ENCODE measurements at places on chromosomes 1 and 21.

DNA sequence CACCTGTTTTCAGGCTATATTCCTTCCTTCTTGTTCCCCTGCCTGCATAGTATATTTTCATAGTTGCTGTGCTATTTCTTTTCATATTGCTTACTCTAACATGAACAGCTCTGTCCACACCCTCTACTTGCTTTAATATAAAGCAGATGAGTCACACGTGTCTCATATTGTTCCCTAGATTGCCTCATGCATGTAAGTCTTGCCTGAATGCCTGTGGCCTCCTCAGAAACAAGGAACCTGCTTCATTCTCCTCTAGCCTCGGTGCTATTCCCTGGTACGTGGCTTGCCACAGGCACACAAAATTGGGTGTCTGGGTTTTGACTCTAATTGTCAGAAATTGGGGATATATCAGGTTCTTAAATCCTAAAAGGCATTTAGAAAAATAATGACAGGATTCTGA is 16.5 kb upstream of the PKP1 start:
- DNase-seq, result no peak

GRCh38 chr1:38820860-38821259 is 38.7 kb downstream of the RRAGC start:
- no peak for DNase-seq

- DNase-seq, result no peak
Measured at GRCh38 chr1:99777752-99778151, 11.3 kb upstream of the FRRS1 start.

DNA sequence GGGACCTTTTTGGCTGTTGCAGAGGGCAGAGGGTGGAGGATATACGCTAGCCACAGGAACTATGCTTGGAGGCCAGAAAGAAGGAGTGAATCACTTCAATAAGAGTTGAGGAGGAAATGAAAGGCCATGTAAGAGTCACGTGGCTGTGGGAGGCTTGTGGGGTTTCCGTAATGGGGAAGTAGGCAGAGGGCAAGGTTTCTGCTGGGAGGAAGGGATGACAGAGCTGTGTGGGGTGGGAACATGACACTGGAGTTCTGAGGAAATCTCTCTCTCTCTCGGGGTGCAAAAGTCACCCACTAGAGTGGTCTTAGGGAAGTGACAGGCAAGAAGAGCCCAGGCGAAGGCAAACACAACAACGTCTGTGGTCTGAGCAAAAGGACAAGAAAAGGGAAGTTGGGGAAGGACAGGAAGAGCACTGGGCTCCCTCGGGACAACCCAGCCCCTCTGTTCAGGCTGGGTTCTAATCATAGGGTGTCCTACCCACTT is 3.9 kb upstream of the CD1C start:
- DNase-seq, result no peak

- peak; percentile 77 for DNase-seq
Measured at GRCh38 chr1:185393815-185394214, 76.8 kb upstream of the IVNS1ABP start.

DNA sequence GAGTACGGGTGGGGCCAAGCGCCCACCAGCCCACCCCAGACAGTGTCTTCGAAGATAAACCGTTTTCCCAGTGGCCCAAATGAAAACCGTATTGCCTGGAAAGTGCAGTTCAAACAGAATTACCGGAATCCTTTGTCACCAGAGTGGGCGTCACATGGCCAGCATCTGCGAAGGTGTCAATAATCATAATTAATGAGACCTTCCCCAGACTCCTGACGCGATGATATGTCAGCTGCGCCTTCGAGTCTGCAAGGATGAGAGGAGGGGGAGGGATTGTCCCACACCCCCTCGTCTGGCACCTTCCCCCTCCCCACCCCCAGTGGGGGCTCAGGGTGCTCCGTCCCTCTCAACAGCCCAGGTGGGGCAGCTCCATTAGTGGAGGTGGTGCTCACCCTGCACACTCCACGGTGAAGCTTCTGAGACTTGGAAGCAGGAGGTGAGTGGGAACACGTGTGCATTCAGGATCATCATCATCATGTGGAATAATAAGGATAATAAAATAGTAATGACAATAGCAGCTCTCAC is 215.1 kb downstream of the PTPRU start:
- no peak for DNase-seq

GRCh38 chr1:220572416-220572815 is 44.5 kb downstream of the MARK1 start:
- DNase-seq, result no peak

DNA sequence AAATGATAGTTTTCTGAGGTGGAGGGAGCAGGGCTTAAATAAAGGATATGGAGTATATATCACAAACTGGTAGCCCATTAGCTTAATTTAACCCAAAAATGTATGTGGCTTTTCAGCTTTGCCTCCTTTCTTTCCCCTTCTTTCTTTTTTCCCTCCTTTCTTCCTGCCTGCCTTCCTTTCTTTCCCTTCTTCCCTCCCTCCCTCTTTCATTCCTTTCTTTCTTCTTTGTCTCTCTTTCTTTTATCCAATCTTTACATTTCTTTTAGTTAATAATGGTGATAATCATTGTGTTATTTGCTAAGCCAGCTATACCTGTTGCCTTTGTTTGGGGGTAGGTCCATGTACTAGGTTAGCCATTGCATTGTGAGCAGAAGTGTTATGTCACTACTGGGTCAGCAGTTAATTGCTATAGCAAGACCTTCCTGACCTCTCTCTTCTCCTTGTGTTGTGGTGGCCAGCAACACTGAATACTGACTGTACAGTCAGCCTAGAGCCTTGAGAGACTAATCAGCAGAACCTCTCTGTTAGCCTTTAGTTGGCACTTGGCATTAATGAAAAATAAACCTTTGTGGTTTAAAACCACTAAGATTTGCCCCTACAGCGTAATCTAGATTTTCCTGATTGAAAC is 5.1 kb downstream of the GORAB start:
- no peak for DNase-seq

GRCh38 chr1:202200112-202200548 is 6.5 kb downstream of the LGR6 start:
- DNase-seq, result no peak

DNA sequence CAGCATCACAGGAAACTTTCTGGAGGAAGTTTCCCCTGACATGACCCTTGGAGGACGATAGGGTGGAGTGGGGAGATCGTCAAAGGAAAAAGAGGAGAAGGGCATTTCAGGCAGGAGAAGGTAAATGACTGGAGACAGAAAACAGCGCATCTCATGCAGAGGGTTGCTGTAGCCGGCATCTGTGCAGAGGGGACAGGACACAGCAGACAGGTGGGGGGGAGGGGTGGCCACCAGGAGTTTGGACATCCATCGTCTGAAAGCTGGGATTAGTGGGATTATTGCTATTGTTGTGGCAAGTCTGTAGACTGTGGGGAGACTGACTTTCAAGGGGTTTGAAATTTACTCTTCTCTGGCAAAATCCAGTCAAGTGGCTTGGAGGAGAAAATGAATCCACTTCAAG is 463.9 kb downstream of the OMA1 start:
- DNase-seq, result no peak

- DNase-seq, result no peak
Measured at GRCh38 chr1:216183007-216183406, 240.2 kb downstream of the USH2A start.

DNA sequence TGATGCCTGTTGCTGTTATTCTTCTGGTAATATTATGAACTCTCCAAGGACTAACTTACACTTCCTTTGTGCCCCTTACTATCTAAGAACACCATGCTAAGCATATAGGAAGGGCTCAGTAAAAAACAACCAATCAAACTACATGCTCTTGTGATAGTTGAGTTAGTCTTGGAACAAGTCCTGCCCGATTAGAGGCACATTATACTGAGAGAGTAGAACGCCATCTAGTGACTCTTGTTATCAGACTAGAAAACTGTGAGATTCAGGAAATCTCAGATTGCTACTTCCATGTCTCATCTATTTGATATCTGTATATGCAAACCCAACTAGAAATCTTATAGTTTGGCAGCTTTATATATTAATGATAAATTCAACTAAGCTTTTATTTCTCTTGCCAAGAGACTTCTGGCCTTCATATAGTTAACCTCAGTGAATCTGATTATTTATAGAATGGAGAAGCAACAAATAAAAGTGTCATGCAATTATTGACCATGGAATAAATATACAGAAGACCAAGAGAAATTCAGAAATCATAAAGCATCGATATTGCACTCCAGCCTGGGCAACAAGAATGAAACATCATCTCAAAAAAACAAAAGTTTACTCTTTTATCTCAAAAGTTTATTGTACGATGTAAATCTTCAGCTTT is 7.8 kb upstream of the SRRM1 start:
- peak; percentile 27 for DNase-seq

GRCh38 chr1:193545171-193545570 is 358.8 kb upstream of the B3GALT2 start:
- peak; percentile 55 for DNase-seq

GRCh38 chr1:52571783-52572182 is 18.9 kb upstream of the TUT4 start:
- DNase-seq, result no peak

DNA sequence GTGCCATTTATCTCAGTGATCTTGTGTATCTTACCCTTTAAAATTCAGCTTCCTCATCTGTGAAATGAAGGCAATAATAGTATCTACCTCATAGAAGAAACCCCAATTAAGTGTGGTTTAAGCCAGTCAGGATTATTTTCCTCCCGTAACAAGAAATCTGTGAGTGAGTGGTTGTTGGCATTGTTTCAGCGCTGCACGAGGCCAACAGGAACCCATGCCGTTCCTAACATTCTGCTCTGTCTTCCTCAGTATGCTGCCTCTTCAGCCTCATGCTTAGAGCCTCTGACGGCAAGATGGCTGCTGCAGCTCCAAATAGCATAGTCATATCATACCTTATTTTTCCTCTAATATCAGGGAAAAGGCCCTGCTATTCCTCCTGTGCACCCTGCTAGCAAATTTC is 289.7 kb downstream of the TM2D1 start:
- no peak for DNase-seq

GRCh38 chr1:246333855-246334254 is 173.2 kb downstream of the SMYD3 start:
- no peak for DNase-seq

- DNase-seq, result no peak
Measured at GRCh38 chr1:79044974-79045650, 38.6 kb upstream of the ADGRL4 start.

- DNase-seq, result no peak
Measured at GRCh38 chr1:49556676-49557234, 467.0 kb downstream of the AGBL4 start.

- DNase-seq, result peak; percentile 41
Measured at GRCh38 chr1:6962478-6962995, 177.3 kb downstream of the CAMTA1 start.

DNA sequence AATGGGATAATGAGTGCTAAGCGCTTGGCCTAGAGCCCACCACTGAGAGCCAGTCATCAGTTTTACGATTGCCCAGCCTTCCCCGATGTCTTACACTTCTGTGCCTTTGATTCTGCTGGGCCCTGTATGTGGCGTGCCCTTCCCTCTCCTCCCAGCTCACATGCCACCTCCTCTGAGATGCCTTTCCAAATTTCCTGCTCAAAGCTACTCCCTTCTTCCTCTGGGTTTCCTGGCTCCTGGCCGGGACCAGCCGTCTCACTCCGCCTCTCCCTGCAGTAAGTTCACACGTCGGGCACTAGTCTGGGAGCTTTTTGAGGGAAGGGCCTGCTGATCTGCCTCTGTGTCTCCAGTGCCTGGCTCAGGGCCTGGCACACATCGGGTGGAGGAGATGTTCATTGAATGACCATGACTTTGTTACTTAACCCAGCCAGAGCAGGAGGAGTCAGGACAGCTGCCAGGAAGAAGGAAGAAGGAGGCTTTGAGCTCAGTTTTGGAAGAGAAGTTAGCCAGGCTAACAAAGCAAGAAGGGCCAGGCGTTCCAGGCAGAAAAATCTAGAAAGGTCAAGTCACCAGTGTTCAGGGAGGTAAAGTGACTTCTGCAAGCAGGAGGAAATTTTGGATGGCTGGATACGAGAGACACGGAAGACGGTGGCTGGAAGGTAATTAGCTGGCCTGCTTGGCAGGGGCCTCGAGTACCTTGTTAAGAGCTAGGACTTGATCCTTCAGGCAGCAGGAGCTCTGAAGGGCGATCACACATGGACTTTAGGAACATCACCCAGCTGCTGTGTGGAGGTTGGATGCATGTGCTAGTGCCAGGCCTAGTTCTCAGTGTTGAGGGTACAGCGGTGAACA is 63.6 kb downstream of the EPHB2 start:
- DNase-seq, result no peak

DNA sequence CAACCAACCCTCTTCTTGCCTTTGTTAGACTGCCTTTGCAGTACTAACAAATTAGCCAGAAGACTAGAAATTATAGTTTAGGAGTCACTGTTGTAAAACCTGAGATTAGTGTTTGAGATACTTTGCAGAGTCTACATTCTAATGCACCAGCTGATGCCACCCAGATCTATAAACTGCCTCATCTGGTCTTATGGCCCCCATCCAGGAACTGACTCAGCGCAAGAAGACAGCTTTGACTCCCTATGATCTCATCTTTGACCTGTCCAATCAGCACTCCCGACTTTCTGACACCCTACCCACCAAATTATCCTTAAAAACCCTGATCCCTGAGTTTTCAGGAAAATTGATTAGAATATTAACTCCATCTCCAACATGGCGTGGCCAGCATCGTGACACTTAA is 334.6 kb downstream of the RGS7 start:
- DNase-seq, result no peak

GRCh38 chr1:246748867-246749266 is 24.7 kb downstream of the SCCPDH start:
- DNase-seq, result no peak

GRCh38 chr1:54480525-54480848 is 67.5 kb upstream of the ACOT11 start:
- DNase-seq, result no peak
